ENCODE measurements at places on chromosomes 12 and 14. TPM values are rescaled to one million over a fixed set of nuclear protein-coding genes. Genes with fewer than 3 reads are reported as not detected.

GRCh38 chr12:56521590-56522371, at the start of gene RBMS2:
Gene RBMS2 (plus strand): TSS chr12:56521820. CDS start chr12:56522024, 204 bp downstream.
- DNase-seq = peak; percentile 67

DNA sequence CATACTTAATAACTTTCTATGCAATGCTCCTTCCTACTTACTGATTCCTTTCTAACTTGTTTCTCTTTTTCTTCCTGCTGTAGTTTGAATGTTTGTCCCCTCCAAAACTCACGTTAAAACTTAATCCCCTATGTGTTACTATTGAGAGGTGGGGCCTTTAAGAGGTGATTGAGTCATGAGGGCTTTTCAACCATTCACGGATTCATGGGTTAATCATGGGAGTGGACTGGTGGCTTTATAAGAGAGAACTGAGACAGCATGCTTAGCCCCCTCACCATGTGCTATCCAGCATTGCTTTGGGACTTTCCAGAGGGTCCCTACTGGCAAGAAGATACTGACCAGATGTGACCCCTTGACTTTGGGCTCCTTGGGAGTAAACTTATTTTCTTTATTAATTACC, 66.0 kb upstream of the TRIM9 start:
- DNase-seq = no peak

- no peak for DNase-seq
These were observed 20.3 kb downstream of the FBLN5 start for GRCh38 chr14:91927191-91927590.

DNA sequence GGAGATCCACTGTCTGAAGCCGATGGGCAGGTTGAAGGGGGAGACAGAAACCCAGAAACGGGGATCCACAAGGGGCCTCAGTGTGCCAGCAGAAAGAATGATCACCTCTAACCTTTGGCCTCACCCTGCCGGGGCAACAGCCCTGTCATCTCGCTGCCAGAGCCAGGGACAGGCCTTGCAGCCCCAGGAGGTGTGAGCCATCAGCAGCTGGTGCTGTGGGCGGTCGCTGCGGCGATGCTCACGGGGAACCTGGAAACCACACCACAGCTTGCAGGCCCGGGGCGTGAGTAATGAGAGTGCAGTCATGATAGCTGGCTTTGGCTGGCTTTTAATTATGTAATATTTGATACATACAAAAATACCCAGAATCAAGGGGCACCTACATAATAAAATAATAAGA, 4.7 kb upstream of the TTC7B start:
- no peak for DNase-seq

GRCh38 chr12:132084621-132085290, 59.4 kb downstream of the DDX51 start:
- peak; percentile 93 for DNase-seq

DNA sequence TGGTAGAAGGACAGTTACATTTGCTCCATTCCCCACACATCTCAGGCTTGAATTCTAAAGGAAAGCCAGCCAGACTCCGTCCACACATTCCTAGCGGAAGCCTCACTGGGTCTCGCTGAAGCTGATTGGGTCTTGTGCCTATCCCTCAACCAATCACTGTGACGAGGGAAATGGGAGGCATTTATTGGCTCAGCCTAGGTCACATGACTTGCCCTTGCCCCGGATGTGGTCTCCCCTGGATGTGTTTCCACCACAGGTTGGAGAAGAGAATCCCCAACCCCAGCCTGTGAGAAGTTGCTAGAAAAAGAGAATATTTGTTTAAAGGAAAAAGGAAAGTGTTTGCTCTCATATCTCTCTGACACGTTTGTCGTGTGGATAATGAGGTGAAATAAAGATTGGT, 93.4 kb downstream of the C12orf75 start:
- no peak for DNase-seq

DNA sequence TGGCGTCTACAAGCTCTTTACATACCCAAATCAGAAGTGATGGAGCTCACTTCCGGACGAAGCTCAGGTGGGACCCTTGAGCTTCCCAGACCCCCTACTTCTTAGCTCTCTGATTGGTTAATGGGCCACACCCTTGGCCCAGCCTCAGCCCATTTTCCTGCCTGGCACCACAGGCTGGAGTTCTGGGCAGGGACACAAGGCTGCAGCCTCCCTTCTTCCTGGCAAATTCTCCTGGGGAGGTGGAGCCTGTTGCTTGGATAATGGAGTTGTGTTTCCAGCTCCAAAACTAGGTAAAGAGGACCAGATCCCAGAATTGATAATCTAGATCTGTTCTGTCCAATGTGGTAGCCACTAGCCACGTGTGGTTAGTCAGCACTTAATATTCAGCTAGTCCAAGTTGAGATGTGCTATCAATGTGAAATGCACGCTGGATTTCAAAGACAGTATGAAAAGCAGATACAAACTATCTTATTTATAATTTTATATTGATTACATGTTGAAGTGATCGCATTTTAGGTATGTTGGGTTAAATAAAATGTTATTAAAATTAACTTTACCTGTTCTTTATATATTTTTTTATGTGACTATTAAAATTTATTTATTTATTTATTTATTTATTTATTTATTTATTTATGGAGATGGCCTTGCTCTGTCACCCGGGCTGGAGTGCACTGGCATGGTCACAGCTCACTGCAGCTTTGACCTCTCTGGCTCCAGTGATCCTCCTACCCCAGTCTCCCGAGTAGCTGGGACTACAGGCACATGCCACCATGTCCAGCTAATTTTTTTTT, 12.6 kb upstream of the FAIM2 start:
- DNase-seq = no peak

DNA sequence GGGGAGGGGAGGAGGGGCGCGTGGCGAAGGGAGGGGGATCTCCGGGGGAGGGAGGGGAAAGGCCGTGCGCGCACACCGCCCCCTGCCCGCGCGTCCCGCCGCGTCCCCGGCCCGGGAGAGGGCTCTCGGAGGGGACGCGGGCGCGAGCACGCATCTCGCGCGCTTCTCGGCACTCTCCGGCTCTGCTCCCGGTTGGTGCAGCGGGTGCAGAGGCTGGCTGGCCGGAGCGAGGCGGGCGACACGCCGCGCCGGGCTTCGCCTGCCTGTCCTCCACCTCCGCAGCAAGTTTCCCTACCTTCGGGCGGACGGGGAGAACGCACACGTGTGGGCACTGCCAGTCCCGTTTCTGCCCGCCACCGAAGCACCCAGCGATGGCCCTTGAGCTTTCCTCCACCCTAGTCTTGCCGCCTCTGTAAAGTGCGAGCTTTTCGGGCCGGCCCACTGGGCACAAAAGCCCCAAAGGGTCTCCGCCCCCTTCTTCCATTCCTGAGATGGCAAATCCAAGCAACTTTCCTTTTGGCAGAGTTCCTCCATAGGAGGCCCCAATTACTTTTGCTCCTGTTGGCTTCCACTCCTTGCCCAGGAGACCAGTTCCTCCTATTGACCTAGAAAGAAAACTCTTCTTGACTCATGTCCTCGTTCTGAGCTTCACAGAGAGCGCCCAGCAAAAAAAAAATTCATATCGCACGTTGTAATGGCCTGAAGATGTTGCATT, 363 bp upstream of the CSAD start:
- peak; percentile 98 for DNase-seq

GRCh38 chr14:92041203-92041602, 1.3 kb upstream of the TRIP11 start:
- no peak for DNase-seq

DNA sequence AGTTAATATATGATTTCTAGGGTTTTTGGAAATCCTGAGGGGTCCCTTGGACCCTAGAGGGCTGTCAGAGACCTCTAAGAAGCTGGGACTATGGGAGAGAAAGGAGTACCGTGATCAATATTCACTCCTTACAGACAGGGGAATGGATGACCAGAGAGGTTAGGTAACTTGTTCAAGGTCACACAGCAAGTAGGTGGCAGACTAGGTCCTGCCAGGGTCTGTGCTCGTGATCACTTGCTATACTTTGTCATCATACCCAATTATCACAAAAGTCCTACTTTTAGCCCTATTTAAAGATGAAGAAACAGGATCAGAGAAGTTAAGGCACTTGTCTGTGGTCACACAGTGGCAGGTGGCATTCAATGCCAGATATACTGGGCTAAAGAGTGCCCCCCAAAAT, 42.9 kb downstream of the WSCD2 start:
- no peak for DNase-seq

DNA sequence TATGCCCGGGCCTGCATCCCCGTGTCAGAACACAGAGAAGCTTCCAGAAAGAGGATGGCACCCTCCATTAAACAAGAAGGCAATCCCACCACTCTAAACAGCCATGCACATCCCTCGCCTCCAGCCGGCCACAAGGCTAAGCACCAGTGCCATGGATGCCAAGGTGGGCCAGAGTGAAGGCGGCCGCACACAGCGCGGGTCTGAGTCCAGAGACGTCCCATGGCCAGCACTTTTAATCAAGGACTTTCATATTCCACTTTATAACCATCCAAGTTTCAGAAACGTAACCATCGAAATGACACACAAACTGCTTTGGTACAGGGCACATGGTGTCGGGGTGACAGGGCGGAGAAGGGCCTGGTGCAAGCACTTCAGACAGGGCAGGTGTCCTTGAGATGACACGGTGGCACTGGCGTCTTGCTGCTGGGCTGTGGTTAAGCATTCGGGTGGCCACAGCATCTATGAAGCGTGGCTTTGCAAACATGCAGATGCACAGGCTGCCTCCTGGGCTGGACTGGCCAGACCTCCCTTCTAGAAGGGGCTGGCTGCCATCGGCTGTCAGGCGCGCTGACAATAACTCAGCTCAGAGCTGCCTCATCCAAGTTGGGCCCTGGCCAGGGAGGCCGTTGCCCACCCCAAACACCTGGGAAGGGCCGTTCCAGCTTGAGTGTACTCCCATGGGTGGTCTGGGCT, 117.2 kb downstream of the RFLNA start:
- no peak for DNase-seq

- DNase-seq = no peak
These were observed 18.0 kb downstream of the CLEC9A start for GRCh38 chr12:10048526-10048925.

GRCh38 chr14:24315807-24316596, 4.7 kb downstream of the LTB4R start:
- peak; percentile 91 for DNase-seq

DNA sequence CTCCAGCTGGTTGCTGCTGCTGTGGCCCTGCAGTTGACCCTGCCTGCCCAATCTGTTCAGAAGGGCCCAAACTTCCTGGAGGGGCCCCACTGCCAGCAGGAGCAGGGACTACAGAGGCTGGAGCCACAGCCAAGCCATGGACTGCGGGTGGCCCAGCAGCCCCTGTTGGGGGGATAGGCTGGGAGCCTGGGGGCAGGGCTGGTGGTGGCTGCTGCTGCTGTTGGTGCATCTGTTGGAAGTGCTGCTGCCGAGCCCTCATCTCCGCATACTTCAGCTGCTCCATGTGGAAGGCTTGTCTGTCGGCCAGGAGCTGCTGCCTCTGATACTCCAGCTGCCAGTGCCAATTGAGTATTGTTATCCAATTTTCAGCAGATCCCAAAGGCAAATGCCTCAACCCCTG, 7.2 kb downstream of the MYL6 start:
- DNase-seq = no peak

DNA sequence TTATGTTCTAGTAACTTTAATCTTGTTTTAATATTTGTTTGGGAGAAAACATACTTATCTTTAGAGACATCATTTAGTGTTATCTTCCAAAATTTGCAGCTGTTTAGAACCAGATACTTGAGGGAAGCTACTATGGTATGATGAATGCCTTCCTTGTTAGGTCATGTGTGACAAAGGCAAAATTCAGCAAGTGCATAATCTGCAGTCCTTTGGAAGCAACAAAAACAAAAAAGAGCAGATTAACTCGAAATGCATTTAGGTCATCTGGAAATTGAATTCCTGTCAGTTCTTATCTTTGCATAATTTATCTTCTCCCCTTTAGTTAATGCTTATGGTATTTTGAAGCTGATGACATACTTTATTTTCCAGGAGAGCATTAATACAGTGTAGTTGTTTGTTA, 3.5 kb downstream of the FBXO34 start:
- DNase-seq = no peak

GRCh38 chr12:89386138-89386537, 33.8 kb upstream of the DUSP6 start:
- no peak for DNase-seq

The TNS2 gene
- total RNA-seq = 8.7 TPM

The P2RX2 gene
- total RNA-seq = 0.15 TPM

The TMEM229B gene
- total RNA-seq = 0.07 TPM

The GLIPR1L1 gene
- total RNA-seq = 12.8 TPM

The NXPH4 gene
- 0.74 TPM for total RNA-seq

The COX8C gene
- not detected for total RNA-seq

The DNAJC22 gene
- total RNA-seq = 0.15 TPM

The OR6S1 gene
- not detected for total RNA-seq

The BIN2 gene
- not detected for total RNA-seq

The PTPRO gene
- total RNA-seq = not detected

The TSFM gene
- total RNA-seq = 57.7 TPM

The RPL10L gene
- total RNA-seq = not detected

The FAM186B gene
- total RNA-seq = 0.11 TPM
